Stimulated activated CD4-positive, alpha-beta T cell treated with anti-CD3 and anti-CD28 coated beads, TNF-alpha, amount 100 ng/mL, for 1 hour (primary cell): ENCODE measurements at places on chromosomes 5 and 9.

- no peak for DNase-seq
These were observed 136.9 kb upstream of the FBN2 start for GRCh38 chr5:128674837-128675446.

DNA sequence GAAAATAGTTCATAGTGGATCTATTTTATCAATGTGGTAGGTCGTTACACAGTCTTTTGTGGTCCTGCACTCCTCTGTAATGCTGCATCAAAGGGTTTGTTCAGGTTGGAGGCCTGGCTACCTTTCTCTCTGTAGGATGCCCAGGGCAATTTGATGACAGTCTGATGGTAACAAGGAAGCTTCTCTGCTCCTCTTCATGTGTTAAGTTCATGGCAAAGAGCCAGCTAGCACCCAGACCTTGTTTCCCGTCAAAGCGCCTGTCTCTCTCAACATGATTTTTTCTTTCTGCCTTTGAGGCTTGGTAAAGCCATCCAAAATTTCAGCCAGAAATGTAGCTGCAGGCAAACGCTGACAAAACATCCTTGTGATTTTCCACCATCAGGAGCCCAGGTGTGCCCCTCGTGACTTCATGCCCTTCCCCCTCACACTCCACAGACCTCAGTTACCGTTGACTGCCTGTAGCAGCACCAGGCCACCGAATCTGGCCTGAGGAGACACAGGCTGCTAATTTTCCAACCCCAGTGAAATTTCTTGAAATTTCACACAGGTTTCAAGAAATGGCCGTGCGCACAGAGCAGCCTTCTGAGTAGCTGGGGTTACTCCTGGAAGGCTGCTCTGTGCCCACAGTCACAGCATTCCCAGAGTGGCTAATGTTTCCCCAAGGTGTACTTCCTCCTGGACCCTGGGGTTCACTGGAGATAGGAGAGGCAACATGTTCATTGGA lies 292.7 kb downstream of the CWC27 start:
- DNase-seq, result no peak

DNA sequence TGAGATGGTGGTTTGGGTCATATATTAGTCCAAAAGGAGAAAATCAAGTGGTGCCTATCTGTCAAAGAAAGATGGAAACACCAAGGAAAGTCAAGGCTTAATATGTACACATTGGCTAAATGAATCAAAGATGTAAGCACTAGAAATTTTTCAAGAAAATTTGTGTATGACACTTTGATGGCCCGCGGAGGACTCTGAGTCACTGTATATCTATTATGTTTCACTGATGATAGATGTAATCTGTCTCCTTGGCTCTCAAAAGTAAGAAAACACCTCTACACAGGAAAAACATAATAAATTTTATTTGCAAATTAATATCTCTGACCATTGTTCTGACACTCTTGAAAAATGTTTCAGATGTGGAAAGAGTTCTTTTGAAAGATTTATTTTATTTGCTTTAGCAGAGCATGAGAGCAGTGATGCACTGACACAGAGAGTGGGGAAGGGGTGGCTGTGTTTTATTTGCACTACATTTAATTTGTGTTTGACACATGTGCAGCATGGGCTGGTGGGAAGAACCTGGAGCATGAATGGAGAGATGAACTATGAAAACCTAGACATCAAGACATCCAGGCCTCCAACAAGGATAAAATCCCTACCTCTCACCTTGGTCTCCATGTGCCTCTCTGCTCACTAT lies 180.8 kb upstream of the GAS1 start:
- no peak for DNase-seq

DNA sequence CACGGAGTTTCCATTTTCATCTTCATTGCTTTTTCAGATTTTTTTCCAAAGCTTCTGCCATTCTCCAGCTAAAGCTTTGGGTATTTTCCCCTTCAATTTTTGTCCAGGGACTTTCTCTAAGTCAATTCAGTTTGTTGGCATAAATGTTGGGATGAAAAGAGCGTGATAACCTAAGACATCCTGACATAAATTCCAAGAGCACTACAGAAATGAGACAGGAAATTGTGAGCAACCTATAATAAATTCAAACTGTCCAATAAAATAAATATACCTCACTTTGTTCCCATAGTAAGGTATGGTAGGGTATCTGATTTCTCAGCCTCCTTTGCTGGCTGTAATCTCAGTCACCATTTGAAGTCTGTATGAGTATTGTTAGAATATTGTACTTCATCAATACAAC lies 8.4 kb downstream of the ADAMTSL1 start:
- DNase-seq, result no peak

DNA sequence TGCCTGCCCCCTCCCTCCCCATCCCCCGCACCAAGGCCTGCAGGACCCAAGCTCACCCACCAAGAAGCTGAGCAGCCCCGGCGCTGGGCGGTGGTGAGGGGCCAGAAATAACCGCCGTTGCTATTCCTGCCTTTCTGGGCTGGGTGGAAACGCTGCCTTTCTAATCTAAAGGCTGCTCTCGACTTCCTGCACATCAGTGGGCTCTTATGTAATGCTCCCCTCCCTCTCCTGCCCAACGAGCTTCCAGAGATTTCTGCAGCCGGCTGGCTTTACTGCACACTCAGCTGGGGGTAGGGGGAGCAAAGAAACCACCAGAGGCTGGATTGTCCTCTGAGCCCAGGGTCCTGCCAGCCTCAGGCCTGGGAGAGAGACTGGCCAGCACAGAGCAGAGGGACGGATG lies 6.9 kb upstream of the EGR1 start:
- no peak for DNase-seq

GRCh38 chr5:113311301-113311700 lies 123.5 kb downstream of the TSSK1B start:
- no peak for DNase-seq

DNA sequence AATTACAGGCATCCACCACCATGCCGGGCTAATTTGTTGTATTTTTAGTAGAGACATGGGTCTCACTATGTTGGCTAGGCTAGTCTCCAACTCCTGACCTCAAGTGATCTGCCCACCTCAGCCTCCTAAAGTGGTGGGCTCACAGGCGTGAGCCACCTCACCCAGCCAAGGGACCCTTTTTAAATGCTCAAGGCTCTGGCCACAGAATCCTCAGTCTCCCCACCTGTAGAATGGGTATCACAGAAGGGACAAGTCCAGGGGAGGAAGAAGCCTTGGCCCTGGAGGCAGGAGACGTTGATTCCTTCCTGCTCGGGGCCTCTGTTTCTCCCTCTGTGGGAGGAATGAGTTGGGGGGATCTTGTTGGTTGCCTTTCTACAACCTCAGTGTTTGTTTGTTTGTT lies 45.7 kb downstream of the GTF3C4 start:
- no peak for DNase-seq

- DNase-seq, result no peak
These were observed 615.0 kb upstream of the RGMB start for GRCh38 chr5:98158440-98158839.

GRCh38 chr5:1005249-1005851 lies 3.3 kb upstream of the NKD2 start:
- no peak for DNase-seq

DNA sequence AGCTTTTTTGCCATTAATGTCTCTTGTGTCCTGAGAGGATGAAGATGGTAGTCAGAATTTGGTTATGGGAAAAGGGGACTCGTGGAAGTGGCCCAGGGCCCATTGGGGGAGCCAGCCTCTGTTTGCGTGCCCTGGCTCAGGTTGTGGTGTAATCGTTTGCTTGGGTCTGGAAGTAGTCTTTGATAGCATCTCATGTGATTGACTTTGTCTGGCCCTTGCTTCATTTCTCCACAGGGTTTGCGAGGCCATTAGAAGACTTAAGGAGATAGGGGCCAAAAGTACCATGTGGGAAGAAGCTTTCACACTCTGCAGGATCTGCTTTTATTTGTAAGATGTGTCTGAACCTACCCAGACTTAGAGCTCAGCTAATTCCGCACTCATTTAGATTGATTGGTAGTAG lies 114.5 kb downstream of the FGF1 start:
- no peak for DNase-seq

- DNase-seq, result no peak
These were observed 24.6 kb upstream of the ADRB2 start for GRCh38 chr5:148801682-148802276.

DNA sequence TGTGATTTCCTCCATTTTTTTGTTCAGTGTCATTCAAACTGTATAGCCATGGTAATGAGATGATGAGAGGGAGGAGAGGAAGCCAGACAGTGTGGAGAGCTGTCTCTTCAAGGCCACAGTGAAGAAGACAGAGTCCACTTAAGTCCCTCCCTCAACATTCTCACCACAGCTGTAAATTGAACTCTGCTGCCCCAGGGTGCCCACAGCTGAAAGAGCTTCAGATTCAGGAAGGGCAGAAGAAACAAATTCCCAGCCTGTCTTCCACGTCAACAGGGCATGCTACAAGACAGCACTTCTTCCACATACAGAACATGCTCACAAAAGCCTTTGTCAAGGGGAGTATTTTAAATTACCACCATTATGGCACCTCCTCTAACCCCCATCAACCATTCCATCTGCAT lies 100.4 kb downstream of the KLHL3 start:
- no peak for DNase-seq

DNA sequence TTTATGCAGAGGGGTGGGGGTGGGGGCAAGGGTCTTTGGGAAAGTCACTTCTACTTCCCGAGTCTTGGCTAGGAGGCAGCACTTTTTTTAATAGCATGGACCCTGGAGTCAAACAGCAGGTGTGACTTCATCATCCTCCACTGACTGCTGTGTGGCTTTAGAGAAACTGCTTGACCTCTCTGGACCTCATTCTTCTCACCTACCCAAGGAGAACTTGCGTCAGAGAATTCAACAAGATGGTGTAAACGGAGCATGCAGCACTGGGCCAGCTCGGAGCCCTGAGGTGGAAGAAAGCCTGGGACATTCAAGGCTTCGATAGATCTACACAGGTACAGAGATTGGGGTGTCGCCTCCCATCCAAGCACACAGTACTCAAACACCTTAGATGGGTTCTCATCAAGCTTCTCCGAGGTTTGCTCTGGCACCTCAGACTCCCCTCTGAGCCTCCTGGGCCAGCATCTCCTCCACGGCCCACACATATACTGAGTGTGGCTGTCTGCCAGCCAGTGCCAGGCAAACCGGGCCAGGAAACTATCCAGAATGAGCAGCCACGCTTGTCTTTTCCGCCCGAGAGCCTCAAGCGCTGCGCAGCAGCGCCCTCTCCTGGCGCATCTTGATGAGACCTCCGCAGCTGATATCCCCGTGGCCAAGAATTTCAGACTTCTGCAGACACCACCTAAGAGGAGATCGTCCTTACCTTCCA lies 4.6 kb upstream of the SLC25A48 start:
- DNase-seq, result no peak

DNA sequence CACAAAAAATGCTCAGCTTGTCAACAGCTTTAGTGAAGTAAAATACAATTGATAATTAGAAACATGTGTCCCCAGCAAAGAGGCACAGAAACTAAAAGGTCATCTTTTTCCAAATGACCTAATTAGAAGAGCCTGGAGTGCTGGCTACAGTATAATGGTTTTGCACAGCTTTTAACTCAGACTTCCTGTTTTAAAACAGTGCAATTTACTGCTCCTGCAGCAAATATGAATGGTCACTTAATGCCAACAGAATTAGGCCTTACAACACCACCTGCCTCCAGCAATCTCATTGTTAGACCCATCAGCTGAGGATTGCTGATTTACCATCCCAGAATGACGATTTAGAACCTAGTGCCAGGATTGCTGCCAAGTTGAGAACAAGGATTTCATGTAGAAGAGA lies 239.3 kb downstream of the CETN3 start:
- no peak for DNase-seq

GRCh38 chr5:31757806-31758205 lies 118.9 kb downstream of the PDZD2 start:
- no peak for DNase-seq

DNA sequence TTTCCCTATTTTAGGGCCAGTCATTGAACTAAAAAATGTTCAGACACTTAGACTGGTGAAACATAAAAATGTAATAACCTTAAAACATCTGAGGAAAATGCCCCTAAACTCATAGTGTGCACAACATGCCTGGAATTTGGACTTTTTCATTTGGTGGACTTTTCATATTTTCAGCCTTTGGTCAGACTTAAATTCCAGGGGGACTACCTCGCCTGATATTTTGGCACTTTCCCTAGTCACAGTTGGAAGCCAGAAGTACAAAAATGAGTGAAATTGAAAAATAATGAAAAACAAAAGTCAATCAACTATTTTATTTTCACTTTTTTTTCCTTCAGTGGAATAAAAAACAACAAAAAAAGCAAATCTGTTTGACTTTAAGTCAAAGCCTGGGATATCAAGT lies 256.2 kb downstream of the ACTL7B start:
- no peak for DNase-seq

- DNase-seq, result no peak
These were observed 71.8 kb downstream of the RAPGEF1 start for GRCh38 chr9:131668057-131668438.

DNA sequence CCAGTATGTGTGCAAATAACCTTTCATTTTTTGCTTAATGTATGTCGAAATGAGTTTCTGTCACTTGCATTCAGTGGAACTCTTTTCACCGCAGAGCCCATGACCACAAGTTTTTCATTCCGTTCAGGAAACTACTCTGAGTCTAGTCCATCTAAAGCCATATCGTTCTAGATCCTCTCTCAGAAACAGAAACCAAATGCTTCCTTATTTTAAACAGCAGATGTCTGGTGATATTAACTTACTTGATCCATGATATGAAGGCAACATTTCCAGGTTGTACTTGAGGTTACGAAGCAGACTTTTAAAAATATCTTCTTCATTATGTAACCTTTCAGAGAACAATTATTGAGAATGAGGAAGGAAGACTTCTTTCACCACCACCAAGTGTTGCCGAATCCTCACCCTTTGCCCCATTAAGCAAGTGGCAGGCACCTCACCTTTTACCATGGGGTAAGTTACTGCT lies 72.4 kb upstream of the GNAQ start:
- DNase-seq, result no peak

DNA sequence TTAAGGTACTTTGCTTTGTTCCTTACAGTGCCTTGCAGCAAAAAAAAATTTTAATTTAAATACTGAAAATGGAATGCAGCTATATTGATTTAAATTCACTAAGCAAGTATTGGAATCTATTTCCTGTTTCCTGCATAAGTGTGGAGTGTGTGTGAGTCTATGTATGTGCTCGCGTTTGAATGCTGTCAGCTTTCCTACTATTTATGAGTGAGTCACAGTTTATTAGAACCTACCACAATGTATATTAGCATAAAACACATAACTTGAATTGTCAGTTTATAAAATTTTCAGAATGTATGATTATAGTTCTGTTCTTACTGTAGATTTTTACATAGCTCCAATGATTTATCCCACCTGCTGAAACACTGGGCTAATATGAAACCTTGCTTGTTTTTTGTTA lies 302.1 kb downstream of the NR2F1-AS1 start:
- DNase-seq, result no peak

- no peak for DNase-seq
These were observed 385 bp downstream of the LTC4S start for GRCh38 chr5:179794171-179794570.

DNA sequence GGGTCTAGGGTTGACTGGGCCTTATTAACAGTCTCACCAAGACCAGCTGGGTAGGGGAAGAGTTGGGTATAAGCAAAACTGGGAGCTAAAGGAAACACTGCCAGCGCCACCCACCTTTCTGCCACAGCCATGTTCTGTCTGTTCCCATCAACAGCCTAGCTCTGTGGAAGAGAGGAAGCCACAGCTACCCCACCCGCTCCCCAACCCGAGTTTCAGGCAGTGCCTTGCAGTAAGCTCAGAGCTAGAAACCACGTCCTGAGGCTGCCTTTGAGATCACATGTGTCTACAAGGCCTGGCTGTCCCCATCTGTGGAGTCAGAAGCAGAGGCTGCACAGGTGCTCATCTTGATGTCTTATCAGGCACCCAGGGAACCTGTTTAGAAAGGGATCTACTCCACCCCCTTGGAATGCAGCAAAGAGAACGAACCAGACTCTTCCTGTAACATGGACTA lies 15.3 kb downstream of the HNRNPH1 start:
- DNase-seq, result no peak

GRCh38 chr9:91809581-91810285 lies 140.3 kb downstream of the ROR2 start:
- no peak for DNase-seq
